ENCODE measurements at places on chromosomes 2 and 18. TPM values are rescaled to one million over a fixed set of nuclear protein-coding genes. Genes with fewer than 3 reads are reported as not detected.

The ARHGAP15 gene
- polyA plus RNA-seq, result 0.80 TPM

The SLC40A1 gene
- 14.0 TPM for polyA plus RNA-seq

The POTEC gene
- 0.04 TPM for polyA plus RNA-seq

The ST8SIA5 gene
- polyA plus RNA-seq, result 0.27 TPM

The CCDC148 gene
- polyA plus RNA-seq, result 1.3 TPM

The TGFA gene
- polyA plus RNA-seq, result 3.8 TPM

The CFAP53 gene
- 1.2 TPM for polyA plus RNA-seq

The IL1RL1 gene
- polyA plus RNA-seq, result 0.53 TPM
